ENCODE measurements at places on chromosomes 6 and 20. TPM values are rescaled to one million over a fixed set of nuclear protein-coding genes. Genes with fewer than 3 reads are reported as not detected.

DNA sequence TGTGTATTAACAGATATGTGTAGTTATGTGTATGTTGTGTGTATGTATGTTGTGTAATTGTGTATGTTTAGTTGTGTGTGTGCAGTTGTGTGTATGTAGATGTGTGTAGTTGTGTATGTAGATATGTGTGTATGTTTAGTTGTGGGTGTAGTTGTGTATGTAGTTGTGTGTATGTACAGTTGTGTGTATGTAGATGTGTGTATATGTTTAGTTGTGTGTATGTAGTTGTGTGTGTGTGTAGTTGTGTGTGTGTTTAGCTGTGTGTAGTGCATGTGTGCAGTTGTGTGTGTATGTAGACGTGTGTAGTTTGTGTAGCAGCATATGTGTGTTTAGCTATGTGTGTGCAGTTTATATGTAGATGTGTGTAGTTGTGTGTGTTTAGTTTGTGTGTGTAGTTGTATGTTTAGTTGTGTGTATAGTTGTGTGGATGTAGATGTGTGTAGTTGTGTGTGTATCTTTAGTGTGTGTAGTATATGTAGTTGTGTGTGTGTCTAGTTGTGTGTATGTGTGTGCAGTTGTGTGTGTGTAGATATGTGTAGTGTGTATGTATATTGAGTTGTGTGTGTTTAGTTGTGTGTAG, 16.3 kb downstream of the SIRT5 start:
- peaks cover 7% of the 10 kb centered on the region for H3K36me3 ChIP-seq
- H3K27me3 ChIP-seq: no peaks in the 10 kb centered on the region
- H3K27ac ChIP-seq: no peak overlapping the region
- H3K4me3 ChIP-seq: no peak overlapping the region
- DNase-seq: no peak

GRCh38 chr20:21867811-21868210, 162.3 kb downstream of the PAX1 start:
- H3K36me3 ChIP-seq: no peaks in the 10 kb centered on the region
- H3K27me3 ChIP-seq: no peaks in the 10 kb centered on the region
- H3K4me1 ChIP-seq: no peaks in the 10 kb centered on the region
- no peak overlapping the region for H3K27ac ChIP-seq
- DNase-seq: no peak
- no peak overlapping the region for H3K4me3 ChIP-seq

GRCh38 chr6:168583821-168584220, 142.8 kb downstream of the SMOC2 start:
- H3K27me3 ChIP-seq: no peaks in the 10 kb centered on the region
- H3K36me3 ChIP-seq: no peaks in the 10 kb centered on the region
- peak overlapping the region; percentile 90 for H3K27ac ChIP-seq
- no peak overlapping the region for H3K4me3 ChIP-seq
- DNase-seq: peak; percentile 54

The IMPG1 gene
- 0.03 TPM for polyA plus RNA-seq

DNA sequence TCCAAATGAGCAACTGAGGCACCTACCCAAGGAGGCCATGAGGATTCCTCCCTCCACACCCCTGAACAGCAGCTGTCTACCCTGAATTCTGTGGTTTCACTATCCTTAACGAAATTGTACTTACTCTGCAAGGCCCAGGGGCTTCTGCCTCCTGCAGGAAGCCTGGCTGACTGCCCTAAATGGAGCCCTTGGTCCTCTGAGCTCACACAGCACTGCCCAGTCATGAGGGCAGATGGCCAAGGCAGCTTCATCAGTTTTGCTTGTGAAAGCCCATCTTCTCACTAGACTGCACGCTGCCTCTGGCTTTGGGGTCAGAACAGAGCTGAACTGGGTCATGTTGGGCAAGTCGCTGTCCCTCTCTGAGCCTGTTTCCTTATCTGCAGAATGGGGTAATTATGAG, 26.4 kb upstream of the SIRPA start:
- no peaks in the 10 kb centered on the region for H3K4me1 ChIP-seq
- no peak for DNase-seq
- no peaks in the 10 kb centered on the region for H3K36me3 ChIP-seq
- no peak overlapping the region for H3K27ac ChIP-seq
- no peaks in the 10 kb centered on the region for H3K27me3 ChIP-seq

The PIGU gene
- 6.5 TPM for polyA plus RNA-seq

The PHACTR3 gene
- polyA plus RNA-seq: not detected

DNA sequence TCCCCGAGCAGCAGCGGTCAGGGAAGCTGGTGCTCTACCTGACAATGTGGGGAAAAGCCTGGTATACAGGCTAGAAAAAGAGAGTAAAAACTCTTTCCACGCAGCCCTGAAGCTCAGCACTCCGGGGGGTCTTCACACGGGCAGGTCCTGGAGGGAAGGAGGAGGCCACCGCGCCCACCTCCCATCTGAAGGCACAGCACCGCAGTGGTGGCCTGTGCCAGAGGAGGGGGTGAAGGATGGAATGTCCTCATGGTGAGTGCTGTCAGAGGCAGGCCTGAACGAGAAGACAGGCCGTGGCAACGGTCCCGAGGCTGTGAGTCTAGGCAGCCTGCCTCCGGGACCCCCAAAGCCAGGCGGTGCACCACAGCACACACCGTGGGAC, 5.8 kb downstream of the SLC2A4RG start:
- no peaks in the 10 kb centered on the region for H3K4me1 ChIP-seq
- no peak overlapping the region for H3K4me3 ChIP-seq
- DNase-seq: peak; percentile 55

The LY6G6C gene
- not detected for polyA plus RNA-seq

DNA sequence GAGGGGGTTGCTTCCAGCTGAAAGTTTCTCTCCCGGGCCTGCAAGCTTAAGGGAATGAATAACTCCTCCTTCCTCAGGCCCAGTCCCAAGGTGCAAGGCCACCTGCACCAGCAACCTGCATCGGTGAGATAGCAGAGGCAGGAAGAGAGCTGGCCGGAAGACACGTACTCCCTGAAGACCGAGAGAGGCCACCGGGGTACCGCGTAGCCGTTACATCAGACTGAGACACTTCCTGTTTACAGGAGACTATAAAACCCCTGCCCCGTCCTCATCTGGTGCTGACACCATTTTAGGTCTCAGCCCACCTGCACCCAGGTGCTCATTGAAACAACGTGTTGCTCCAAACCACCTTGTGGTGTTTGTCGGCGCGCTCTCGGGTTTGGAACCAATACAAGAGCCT, 60.5 kb upstream of the PRND start:
- no peaks in the 10 kb centered on the region for H3K36me3 ChIP-seq
- H3K27me3 ChIP-seq: no peaks in the 10 kb centered on the region
- no peak overlapping the region for H3K27ac ChIP-seq
- no peak for DNase-seq
- H3K4me3 ChIP-seq: no peak overlapping the region
- no peaks in the 10 kb centered on the region for H3K4me1 ChIP-seq

DNA sequence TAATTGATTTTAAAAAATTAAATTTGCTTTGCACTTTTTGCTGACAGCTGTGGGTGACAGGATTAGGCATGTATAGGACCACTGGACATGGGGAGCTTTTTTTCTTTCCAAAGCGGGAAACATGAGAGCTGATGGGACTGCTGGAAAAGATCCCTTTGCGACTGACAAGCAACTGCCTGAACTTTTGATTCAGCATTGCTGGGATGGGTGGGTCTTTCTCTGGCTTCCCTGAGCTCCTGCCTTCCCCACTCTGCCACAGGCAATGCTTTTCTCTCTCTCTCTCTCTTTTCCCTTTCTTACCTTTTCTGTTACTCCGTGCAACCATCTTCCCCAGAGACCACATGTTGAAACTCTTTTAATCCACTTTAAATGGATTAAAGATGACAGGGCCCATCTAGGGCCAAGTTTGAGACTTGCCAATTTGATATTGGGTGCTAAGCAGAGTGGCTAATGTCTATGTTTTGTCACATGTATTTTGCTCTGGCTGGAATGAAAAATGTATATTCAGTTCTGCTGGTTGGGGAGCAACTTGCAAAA, 33.5 kb upstream of the TPD52L1 start:
- H3K27me3 ChIP-seq: no peaks in the 10 kb centered on the region
- H3K4me3 ChIP-seq: no peak overlapping the region
- no peak overlapping the region for H3K27ac ChIP-seq
- no peaks in the 10 kb centered on the region for H3K4me1 ChIP-seq
- no peak for DNase-seq

DNA sequence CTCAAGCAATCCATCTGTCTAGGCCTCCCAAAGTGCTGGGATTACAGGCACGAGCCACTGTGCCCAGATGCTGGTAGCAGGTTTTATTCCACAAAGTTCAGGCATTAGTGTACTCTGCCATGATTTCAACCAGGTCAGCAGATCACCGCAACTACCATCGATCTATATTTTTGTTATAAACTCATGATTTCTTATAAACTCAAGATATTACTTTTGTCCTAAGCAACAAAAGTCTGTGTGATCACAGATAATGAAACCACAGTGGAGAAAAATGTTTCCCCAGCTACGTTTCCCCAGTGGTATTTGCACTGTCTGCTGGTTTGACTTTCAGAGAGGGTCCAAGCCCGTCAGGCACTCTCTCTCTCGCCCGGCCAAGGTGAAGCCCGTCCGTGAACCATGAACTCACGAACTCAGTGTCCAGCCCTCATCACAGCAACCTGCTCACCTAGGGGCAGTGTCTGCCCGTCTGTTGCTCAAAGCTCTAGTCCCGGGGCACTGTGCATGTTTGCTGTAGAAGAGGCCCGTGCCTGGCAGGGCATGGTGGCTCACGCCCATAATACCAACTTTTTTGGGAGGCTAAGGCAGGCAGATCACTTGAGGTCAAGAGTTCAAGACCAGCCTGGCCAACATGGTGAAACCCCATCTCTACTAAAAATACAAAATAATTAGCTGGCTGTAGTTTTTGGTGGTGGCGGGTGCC, 7.0 kb downstream of the SLC4A11 start:
- DNase-seq: no peak
- H3K27me3 ChIP-seq: no peaks in the 10 kb centered on the region
- H3K4me3 ChIP-seq: no peak overlapping the region
- no peaks in the 10 kb centered on the region for H3K36me3 ChIP-seq
- H3K4me1 ChIP-seq: no peaks in the 10 kb centered on the region
- no peak overlapping the region for H3K27ac ChIP-seq

The C20orf141 gene
- polyA plus RNA-seq: not detected

DNA sequence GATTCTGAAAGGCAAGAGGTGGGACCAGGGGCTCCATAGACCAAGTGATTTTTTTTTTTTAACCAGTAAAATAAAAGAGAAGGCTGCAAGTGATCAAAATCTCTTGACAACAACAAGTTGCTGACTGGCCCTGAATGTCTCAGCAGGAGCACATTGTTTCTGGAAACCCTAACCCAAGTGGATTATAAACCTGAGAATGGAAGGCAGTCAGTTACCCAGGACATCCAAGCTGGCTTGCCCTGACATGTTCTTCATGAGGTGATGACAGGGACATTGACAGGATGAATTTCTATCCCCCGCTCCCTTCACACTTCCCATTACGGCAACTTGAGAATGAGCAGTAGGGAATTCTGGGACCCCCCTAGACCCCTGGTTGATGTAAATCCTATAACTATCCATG, 49.6 kb upstream of the RIPOR2 start:
- no peaks in the 10 kb centered on the region for H3K4me1 ChIP-seq
- H3K27ac ChIP-seq: no peak overlapping the region
- no peaks in the 10 kb centered on the region for H3K27me3 ChIP-seq
- H3K4me3 ChIP-seq: no peak overlapping the region

- H3K4me3 ChIP-seq: no peak overlapping the region
- no peak for DNase-seq
- H3K36me3 ChIP-seq: peaks cover 5% of the 10 kb centered on the region
- no peaks in the 10 kb centered on the region for H3K27me3 ChIP-seq
- H3K27ac ChIP-seq: no peak overlapping the region
- no peaks in the 10 kb centered on the region for H3K4me1 ChIP-seq
Measured at GRCh38 chr6:158498362-158498761, 61.5 kb upstream of the TMEM181 start.

- H3K36me3 ChIP-seq: no peaks in the 10 kb centered on the region
- H3K4me3 ChIP-seq: no peak overlapping the region
- no peak overlapping the region for H3K27ac ChIP-seq
- DNase-seq: no peak
Measured at GRCh38 chr6:38518511-38519304, 121.0 kb downstream of the BTBD9 start.

GRCh38 chr20:12570371-12570770, 438.4 kb upstream of the SPTLC3 start:
- H3K4me1 ChIP-seq: no peaks in the 10 kb centered on the region
- H3K36me3 ChIP-seq: no peaks in the 10 kb centered on the region
- H3K27me3 ChIP-seq: no peaks in the 10 kb centered on the region

GRCh38 chr20:43963872-43964791, 49.5 kb downstream of the TOX2 start:
- DNase-seq: peak; percentile 34
- H3K27ac ChIP-seq: no peak overlapping the region
- H3K4me1 ChIP-seq: no peaks in the 10 kb centered on the region
- no peaks in the 10 kb centered on the region for H3K36me3 ChIP-seq

The TENT5A gene
- 21.7 TPM for polyA plus RNA-seq

DNA sequence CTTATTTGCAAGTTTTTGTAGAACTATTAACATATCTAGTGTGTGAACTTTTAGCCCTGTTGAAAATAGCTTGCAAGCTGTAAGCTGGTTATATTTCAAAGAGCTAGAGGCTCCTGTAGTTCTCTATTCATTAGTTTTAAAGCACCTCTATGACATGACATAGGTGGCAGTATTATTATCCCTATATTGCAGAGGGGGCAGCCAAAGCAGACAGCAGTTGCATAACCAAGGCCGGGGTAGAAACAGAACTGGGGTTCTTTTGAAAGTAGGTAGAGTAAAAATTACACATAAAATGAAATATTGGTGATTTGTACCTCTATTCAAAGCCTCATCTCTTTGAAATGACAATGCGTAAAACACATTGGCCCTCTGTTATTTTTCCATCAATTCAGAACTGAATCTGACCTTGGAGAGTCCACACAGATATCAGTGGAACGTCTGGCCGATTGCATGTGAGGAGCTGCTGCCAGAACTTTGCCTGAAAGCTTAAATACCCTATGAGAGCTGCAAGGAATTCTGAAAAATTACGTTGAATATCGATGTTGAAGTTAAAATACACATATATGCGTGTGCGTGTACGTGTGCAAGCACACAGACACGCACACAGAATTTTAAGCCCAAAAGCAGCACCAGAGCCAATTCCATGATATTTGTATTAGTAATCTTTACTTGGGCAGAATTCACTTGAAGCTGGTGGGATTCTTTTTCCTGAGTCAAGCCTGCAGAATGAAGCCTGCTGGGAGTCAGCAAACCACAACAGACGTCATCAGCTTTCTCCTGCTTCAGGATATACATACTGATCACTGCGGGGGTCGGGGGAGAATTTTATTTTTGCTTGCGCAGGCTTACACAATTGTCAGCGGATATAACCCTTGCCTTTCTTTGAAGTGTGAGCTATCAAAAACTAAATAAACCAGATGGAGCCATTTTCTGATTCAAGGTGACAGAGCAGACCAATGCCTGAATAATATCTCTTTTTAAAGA, 163.2 kb downstream of the PDE7B start:
- no peaks in the 10 kb centered on the region for H3K36me3 ChIP-seq
- no peak overlapping the region for H3K4me3 ChIP-seq
- no peak for DNase-seq
- no peaks in the 10 kb centered on the region for H3K4me1 ChIP-seq
- no peak overlapping the region for H3K27ac ChIP-seq

Measured in aorta (tissue), 5 donors.